ENCODE measurements at places on chromosomes 5 and 9.

GRCh38 chr5:150122158-150122510, 33.5 kb downstream of the PDGFRB start:
- no peak for DNase-seq

DNA sequence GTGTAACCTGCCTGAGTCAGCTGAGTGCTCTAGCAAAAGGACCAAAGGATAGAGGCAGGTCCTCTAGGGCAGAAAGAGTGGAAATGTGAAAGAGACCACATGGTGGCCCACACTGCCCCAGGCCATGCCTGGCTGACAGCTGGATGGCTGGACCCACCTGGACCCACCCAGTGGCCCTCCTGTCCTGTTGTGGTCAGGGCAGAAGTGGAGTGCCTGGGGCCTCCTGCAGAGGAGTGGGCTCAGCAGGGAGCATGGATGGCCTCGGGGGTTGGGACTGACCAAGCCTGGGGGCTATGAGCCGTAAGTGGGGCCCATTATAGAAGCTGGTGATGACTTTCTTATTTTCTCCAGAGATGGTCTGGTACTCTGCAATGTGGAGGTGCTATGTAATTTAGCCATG, 55.7 kb upstream of the FAM120AOS start:
- DNase-seq: no peak

GRCh38 chr9:21810388-21810787, 8.0 kb downstream of the MTAP start:
- DNase-seq: no peak

- no peak for DNase-seq
Measured at GRCh38 chr5:171521219-171521633, 101.8 kb downstream of the FGF18 start.

DNA sequence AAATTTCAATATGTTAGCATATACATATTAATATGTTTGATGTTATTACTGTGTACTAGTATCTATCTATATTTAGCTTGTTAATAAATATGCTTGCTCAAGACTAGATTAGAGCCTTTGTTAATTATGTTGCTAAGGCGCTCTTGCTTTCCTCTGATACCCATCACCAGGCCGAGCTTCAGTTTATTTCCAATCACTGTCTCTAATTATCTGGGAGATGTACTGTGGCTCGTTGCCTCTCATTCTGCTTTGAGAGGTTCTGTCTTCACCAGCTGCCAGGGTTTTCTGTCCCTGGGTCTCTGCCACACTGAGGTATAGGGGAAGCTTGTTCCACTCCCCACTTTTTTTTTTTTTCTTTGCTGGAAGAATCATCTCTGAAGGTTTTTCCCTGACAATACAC, 21.0 kb upstream of the TAF11L2 start:
- no peak for DNase-seq

- no peak for DNase-seq
Measured at GRCh38 chr5:94891972-94892371, 273.5 kb downstream of the SLF1 start.

GRCh38 chr9:119366909-119367682, 2.1 kb downstream of the BRINP1 start:
- no peak for DNase-seq

- DNase-seq: no peak
Measured at GRCh38 chr5:125499636-125500332, 753.3 kb upstream of the ZNF608 start.

DNA sequence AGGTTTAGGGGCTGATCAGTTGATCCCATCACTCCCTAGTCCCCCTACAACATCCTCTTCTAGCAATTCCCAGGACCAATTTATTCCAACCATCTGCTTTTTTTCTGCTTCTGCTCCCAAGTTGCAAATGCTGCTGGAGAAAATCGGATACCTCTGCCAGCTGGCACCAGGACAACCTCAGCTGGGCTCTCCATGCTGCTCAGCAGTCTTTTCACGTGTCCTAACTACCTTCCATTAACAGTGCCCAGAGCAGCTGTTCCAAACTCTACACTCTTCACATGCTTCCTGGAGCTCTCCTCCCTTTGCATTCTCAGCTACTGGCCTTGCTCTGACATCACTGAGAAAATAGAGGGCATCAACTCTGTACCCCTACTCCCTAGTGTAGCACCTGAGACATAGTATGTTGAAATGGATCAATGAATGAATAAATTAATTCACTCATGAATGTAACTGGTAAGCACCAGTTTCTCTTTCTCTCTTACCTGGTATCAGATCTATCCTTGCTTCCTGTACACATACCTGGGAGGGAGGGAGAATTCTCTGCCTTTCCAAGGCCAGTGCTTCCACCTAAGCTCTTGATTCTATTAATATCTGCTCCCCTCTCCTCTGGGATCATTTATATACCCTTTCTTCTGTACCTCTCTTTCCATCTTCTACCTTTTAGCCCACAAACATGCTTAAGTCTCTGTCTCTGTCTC, 191.0 kb downstream of the RAB3C start:
- no peak for DNase-seq

DNA sequence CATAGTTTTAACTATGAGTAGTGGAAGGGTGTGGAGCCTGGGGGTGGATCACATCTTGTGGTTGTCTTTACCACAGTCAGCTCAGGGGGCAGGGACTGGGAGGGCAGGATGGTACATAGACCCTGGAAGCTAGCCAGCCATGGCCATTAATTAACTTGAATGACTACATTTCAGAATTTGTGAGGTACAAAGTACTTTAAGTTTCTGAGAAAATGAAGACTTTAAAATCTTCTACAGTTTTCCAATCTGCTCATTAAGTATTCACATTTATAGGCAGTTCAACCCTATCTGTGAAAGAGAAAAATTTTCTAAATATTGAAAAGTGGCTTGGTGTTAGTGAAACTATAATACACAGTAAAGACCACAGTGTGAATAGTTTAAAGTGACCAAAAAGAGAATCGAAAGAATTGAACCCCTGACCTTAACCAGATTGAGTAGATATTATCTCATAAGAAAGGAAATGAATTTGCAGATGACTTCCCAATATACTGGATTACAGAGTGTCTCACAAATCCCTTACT, 234.2 kb upstream of the MEF2C start:
- no peak for DNase-seq

DNA sequence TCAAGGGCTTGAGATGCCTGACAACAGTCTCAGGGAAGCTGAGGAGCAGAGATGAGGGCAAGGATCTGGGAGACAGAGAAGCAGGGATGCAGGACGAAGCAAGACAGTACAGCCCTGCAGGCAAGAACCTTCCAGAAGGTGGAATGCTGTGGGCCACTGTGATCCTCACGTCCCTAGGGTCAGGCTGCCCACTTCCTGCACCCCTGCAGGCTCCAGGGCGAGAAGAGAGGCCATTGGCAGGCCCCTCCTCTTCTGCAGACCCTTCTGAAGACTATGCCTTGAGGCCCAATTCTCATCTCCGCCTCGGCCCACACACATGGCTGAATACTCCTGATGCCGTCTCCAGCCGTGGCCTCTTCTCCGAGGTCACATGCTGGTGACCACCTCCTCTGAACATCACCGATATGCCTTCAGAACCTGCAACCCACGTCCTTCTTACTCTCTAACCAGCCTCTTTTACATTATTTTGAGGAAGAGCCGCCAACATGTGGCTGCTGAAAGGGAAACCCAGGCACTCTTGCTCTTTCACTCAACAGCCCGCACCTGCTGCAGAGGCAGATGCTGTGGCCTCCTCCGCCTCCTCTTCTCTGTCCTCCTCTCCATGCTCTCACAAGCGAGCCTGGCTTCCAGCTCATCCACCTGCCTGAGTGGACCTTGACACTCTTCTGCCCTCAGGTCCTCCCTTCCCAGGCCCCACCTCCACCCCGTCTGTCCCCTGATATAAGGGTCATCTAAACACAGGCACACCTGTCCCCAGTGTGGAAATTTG, 181.5 kb downstream of the IRX2 start:
- DNase-seq: no peak

DNA sequence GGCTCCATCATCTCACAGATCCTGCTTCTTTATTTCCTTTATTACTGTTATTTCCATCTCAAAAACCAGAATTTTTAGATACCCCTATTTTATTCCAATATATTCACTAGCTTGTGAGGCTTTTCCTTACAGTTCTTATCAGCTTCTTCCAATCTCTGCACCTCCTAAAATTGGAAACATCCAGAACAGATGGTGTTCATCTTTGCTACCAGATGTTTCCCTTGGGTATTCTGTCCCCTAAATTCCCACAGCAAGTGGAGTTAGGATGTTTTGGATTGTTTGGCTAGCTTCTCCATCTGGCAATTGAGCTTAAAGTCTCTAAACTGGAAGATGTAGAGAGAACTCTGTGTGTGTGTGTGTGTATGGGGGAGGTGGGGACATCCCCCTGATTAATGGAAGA, 580.4 kb downstream of the DTWD2 start:
- no peak for DNase-seq

DNA sequence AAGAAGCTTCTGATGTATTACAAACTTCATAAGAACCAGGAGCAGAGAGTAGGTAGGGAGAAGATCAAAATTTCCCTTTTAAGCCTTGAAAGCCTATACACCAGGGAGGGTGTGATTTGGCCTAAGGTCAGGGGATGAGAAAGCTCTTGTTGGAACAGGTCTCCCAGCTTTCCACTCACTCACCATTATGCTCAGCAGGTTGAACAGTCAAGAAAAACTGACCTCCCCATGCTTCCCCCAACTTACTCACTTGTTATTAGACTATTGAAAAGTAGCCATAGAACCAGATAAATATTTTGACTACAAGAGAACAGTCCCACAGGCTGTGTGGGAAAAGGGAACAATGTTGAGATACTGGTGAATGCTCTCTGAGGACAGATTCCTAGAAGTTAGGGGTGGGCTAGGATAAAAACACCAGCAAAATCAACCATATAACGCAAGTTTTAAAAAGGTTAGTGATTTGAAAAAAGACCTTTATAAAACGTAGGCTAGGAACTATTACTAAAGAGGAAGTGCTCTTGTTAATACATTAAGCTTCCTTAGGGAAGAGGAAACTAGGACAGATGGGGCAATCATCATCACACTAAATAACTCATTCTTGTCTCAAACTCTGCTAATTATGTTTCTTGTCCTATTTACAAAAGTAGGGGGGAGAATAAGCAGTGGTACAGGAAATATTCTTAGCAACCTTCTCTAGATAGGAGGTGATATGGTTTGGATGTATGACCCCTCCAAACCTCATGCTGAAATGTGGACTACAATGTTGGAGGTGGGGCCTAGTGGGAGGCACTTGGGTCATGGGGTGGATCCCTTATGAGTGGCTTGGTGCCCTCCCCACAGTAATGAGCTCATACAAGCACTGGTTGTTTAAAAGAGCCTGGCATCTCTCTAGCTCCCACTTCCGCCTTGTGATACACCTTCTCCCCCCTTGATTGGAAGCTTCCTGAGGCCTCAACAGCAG, 31.0 kb downstream of the PCDHGC5 start:
- DNase-seq: no peak

GRCh38 chr5:159050316-159051143, 49.2 kb downstream of the EBF1 start:
- DNase-seq: no peak

DNA sequence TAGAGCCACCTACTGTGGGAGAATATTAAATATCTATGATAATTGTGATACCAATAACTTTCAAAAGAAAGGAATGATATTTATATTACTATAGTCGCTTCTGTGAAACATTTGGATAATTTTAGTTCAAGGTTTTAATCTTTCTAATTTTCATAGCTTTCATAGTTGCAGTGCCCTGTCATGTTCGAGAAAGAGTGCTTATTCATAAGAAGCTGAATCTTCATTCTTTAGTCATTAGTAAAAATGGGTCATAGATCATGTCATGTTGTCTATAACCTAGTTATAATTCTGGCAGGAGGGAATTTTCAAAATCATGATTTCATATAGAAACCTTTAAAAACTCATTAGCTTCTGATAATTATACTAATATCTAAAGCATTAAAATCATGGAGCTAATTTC, 685.6 kb downstream of the CETN3 start:
- no peak for DNase-seq

DNA sequence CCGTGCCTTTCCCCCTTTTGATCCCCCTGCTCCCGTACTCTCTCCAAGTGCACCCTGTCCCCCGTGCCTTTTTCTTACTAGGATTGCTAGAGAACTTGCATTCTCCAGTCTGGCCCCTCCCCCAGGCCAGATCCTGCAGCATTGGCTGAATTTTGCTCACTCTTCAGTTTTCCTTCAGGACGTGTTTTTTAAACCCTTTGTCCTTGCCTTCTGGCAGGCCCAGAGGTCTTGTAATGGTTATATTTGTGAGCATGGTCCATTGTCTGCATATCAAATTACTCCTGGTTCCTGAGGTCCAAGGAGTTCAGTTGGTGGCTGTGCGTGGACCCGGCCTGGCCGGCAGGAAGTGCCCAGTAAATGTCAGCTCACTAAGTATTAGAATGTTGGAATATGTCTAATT, 606 bp downstream of the TBC1D13 start:
- DNase-seq: no peak

- DNase-seq: no peak
Measured at GRCh38 chr9:95316794-95317118, 753 bp downstream of the FANCC start.

DNA sequence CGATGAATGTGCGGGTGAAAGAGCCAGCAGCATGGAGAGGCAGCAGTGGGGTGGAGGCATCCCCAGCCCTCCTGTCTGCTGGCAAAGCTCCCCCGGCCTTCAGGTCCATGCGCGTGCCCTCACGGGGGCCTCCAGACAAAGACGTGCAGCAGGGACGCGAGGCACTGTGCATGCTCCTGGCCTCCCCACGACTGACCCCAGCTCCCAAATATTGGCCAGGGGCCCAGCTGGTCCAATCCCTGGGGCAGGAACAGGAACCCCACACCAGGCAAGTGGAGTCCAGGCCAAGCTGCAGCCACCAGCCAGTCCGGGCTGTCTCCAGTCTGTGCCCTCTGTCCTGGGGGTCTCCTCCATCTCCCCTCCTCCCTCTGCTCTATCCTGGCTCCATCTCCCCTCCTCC, 33.5 kb upstream of the LRRC14B start:
- no peak for DNase-seq

- no peak for DNase-seq
Measured at GRCh38 chr9:13941714-13942113, 372.2 kb downstream of the NFIB start.

GRCh38 chr5:141326088-141326854, 4.0 kb upstream of the PCDHGA1 start:
- DNase-seq: peak; percentile 31

DNA sequence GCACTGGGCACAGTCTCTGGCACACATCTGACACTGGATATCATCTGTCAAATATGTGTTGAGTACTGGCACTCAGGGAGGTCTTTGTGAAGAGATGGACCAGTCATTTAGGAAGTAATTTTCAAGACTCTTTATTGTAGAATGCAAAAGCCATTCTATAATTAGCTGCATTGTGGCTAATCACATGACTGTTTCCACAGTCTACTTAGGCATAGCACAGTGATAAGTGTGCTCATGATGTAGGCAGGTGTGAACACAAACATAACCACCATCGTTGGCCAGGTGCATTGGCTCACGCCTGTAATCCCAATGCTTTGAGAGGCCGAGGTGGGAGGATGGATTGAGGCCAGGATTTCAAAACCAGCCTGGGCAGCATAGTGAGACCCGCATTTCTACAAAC, 62.2 kb downstream of the CFAP77 start:
- DNase-seq: no peak

- no peak for DNase-seq
Measured at GRCh38 chr9:134317400-134317789, 8.9 kb upstream of the RXRA start.
